ENCODE measurements at places on chromosomes 11 and 22.

GRCh38 chr11:45089251-45089650, 57.2 kb upstream of the PRDM11 start:
- DNase-seq: no peak

GRCh38 chr11:108958368-108959104, 293.7 kb downstream of the DDX10 start:
- no peak for DNase-seq

GRCh38 chr11:112303616-112304015, 43.0 kb upstream of the PLET1 start:
- no peak for DNase-seq

GRCh38 chr11:18105086-18105801, 638 bp downstream of the SAAL1 start:
- DNase-seq: peak; percentile 33

- no peak for DNase-seq
Observed at GRCh38 chr11:40306938-40307548, 1152.4 kb downstream of the LRRC4C start.

- DNase-seq: no peak
Observed at GRCh38 chr11:85539740-85540139, 87.4 kb downstream of the DLG2 start.

GRCh38 chr11:28702871-28703270, 594.7 kb downstream of the METTL15 start:
- no peak for DNase-seq

- no peak for DNase-seq
Observed at GRCh38 chr11:69479591-69480271, 1.7 kb upstream of the LINC01488 start.

DNA sequence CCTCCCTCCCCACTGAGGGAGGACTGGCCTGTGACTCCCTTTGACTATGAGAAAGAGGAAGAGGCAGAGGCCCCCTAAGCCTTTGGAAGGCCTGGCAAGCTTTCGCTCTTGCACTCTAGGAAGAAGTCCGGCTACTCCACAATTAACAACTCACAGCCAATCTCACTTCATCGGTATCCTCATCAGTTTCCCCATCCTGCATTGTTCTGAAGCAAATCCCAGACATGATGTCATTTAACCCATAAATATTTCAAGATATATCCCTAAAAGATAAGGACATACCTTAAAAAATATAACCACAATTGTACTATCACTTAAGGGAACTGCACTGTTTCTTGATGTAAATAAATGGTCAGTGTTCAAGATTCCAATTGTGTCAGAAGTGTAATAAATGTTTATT, 63.1 kb downstream of the CWC15 start:
- DNase-seq: no peak

- no peak for DNase-seq
Observed at GRCh38 chr11:115497303-115497702, 6.9 kb downstream of the CADM1 start.
